ENCODE measurements at places on chromosomes 4 and X.

- no peak for DNase-seq
These were observed 37.9 kb upstream of the SLC4A4 start for GRCh38 chr4:71300964-71301363.

DNA sequence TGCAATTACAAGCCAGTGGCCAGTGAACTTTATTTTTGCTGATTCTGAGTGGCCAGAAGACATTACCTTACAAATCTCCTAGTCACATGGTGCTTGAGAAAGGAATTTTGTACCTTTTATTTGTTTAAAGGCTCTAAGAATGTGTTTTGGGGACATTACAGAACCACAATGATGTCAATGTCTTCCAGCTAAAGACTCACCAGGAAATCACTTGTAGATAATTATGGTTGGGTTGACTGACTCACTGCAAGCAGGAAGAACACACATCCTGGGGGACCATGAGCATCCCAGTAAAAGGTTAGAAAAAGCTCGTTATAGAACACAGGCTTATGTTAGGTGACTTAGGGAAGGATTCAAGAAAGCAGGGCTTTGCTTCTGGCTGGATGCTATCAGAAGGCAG, 119.4 kb upstream of the FAM9B start:
- DNase-seq = no peak

- no peak for DNase-seq
These were observed 286.6 kb downstream of the PPP1R2C start for GRCh38 chrX:42491137-42491907.

DNA sequence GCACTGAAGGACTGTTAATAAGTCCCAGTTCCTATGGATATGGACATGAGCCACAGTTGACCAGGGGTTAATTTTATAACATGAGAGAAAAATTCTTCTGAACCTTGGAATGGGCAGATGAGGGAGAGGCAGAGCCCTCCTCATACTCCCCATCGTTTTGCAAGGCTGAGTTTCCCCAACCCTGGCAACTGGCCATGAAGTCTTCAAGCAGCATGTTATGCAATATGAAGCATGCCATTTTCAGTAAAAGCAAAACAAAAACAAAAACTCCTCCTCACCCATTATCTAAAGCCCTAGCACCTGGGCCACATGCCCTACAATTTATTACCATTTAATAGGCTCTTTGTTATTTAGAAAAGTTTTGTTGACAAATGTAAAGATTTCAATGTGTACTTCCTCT, 64.5 kb downstream of the GPC4 start:
- no peak for DNase-seq

GRCh38 chr4:30727409-30727808, 7.2 kb downstream of the PCDH7 start:
- no peak for DNase-seq

DNA sequence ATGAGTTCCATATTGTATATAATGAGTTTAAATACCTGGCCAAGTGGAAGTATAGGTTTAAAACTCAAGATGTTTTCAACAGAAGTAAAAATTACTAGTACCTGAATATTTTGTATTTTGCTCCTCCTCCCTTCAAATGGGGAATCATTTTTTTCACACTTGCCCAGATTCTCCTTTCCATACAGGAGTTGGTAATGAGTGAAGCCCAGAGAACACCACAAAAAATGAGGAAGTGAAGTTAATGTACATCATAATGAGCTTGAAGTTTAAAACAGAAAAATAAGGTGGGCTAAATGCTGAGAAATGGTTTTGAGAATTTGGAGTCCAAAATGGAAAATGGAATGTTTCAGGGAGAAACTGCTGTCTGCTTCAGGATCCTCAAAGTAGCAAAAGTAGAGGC, 364.8 kb upstream of the EMCN start:
- DNase-seq = no peak

DNA sequence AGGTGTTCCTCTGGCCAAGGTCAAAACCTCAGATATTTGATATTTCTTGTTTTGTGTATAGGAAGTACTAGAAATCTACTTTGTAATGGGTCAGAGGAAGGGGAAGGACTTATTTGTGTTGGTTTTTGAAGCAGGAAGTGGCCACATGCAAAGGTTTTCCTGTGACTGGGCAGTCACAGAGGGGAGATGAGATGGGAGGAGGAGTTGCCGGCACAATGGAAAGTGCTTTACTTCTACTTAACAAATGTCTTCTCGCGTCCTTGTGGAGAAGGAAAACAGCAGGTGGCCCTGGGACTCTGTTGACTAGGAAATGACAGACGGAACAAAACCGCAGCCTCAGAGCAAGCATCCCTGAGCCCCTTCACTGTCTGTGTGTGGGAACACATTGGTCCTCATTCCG, 46.6 kb downstream of the SHROOM2 start:
- no peak for DNase-seq

DNA sequence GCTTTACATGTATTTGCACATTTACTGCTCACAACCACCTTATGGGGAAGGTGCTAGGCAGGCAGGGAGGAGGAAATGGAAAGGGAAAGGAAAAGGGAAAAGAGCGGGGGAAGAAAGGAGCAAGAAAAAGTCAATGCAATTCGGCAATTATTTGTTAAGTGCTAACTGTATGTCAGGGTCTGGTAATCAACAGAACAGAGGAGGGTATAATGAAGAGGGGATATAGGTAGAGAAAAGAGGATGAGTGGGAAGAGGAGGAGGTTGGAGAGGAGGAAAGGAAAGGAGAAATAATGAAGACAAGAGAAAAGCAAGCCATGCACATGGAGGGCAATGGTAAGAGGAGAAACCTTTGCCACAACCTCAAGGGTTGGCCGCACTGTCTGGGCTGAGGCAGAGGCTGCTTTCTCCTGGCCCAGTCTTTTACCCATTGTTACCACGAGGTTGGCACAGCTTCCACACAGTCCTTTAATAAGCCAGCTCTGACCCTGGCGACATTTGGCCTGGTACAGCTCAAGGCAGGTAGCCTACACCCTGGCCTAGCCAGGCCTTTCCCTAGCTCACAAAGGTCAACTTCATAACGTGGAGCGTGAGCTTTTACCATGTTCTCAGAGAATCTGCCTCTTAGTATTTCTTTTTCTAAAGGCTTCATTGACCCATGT, 836 bp downstream of the BTK start:
- DNase-seq = no peak

DNA sequence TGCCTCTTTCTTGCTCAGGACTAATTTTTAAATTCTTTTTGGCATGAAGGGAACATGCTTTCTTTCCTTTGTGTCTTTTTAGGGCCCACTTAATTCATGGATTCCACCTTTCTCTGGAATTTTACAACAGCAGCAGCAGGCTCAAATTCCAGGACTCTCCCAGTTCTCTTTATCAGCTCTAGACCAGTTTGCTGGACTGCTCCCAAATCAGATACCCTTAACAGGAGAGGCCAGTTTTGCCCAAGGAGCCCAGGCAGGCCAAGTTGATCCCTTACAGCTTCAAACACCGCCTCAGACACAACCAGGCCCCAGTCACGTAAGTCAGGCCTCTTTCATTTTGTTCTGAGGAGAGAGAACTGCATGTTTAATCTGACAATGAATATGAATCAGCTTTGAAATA, 2.3 kb downstream of the ODAM start:
- DNase-seq = no peak

DNA sequence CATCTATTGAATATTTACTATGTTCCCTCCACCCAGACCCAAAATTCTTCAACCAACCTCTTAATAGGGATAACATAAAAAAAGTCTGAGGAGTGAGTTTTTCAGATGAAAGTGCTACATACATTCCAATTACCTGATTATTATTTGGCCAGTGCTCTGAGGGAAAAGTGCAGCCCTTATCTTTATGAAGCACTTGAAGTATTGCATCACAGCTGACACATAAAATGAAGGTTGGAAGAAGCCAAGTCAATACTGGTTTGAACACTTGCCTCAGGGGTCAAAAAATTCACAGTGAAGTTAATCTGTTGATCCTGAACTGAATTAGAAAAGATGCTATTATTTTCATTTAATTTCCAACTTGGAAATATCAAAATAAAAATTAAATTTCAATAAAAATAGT, 498.9 kb downstream of the INPP4B start:
- DNase-seq = no peak

DNA sequence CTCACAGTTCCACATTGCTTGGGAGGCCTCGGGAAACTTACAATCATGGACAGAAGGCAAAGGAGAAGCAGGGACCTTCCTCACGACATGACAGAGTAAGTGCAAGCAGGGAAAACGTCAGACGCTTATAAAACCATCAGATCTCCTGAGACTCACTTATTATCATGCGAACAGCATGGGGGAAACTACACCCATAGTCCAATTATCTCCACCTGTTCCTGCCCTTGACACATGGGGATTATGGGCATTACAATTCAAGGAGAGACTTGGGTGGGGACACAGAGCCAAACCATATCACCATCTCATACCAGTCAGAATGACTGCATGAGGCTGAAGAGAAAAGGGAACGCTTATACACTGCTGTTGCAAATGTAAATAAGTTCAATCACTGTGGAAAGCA, 1066.9 kb upstream of the PCDH7 start:
- no peak for DNase-seq

- no peak for DNase-seq
These were observed 88.2 kb upstream of the TFDP3 start for GRCh38 chrX:133306316-133306715.

GRCh38 chr4:14340321-14340720, 662.0 kb upstream of the CPEB2 start:
- no peak for DNase-seq

DNA sequence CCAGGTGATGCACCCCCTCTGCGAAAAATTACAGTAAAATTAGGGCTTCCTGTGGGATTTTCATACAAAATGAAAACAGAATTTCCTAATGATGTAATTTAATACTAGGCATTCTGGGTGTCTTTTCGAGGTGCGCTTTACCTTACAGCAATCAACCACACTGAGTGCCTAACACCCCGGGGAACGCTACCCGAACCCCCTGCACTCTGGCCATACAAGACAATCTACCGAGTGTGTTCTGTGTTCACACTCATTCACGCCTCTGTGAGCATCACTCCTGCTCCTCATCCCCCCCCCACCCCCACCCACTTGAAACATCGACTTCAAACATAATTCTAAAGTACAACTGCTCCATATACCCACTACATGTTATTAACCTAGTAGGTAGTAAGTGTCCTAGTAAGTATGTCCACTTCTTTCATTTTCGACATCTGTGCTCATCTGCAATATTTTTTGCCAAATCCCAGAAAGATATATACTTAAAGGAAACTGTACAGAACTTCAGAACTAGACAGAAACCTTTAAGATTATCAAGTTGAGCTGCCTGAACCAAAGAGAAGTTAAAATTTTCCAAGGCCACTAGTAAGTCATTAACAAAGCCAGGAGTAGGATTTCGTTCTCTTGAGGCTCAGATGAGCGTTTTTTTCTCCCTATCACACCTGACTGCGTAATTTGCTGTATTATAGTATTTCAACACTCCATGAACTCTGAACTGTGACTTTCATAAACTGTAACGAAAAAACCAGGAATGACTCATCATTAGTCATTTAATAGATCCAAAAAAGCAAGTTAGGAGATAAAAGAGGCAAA, 80.0 kb downstream of the FAT1 start:
- no peak for DNase-seq

DNA sequence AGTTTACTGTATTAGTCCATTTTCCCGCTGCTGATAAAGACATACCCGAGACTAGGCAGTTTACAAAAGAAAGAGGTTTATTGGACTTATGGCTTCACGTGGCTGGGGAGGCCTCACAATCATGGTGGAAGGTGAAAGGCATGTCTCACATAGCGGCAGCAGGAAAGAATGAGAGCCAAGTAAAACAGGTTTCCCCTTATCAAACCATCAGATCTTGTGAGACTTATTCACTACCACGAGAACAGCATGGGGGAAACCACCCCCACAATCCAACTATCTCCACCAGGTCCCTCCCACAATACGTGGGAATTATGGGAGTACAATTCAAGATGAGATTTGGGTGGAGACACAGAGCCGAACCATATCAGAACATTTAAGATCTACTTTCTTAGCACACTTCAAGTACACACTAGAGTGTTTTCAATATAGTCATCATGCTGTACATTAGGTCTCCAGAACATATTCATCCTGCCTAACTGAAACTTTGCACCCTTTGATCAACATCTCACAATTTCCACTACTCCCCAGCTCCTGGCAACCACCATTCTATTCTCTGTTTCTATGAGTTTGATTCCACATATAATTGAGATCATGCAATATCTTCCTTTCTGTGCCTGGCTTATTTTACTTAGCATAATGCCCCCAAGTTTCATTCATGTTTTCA, 341.0 kb downstream of the ARHGAP24 start:
- DNase-seq = no peak

DNA sequence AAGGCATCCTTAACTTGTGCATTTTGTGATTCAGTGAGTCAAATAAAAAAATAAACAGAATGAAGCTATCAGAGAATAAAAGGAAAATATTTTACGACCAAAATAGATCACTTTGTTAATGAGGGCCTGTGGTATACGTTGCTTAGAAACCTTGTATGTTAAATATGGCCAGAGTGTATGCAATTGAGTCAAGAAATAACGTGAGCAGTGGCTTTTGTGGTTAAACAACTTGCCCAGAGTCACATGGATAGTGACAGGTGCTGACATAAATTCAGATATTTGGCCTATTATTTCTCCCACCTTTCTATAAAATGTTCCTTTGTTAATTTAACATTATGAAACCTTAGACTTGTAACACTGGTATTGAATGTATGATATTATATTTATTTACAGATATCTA, 393.4 kb downstream of the PABPC4L start:
- DNase-seq = no peak

- DNase-seq = no peak
These were observed at the start of gene PRSS48 for GRCh38 chr4:151276787-151277562. Gene PRSS48, plus strand, starts transcription at chr4:151277161. Its CDS starts 12 bp downstream, at chr4:151277173.

DNA sequence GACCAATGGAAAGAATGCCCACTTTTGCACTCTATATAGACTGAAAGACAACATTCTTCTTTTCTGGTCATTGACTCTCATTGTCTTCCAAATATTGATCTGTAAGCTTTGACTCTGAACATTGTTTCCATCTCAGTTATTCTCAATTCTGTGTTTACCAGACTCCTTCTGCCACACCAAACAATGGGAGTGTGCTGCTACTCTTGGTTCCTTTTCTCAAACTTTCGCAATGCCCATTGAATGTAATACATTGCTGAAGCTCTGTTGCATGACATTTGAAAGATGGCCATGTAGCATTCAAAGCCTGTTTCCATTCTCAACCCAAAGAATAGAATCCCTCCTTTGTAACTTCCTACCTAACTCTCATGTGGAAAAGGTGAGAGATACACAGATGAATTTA, 136.2 kb downstream of the BTC start:
- no peak for DNase-seq

GRCh38 chrX:154098551-154098950, 1.0 kb upstream of the MECP2 start:
- DNase-seq = no peak

GRCh38 chrX:21675931-21676330, 17.8 kb upstream of the KLHL34 start:
- DNase-seq = no peak
